Substantia nigra (tissue), 51 donors: ENCODE measurements at places on chromosomes 12 and 14.

DNA sequence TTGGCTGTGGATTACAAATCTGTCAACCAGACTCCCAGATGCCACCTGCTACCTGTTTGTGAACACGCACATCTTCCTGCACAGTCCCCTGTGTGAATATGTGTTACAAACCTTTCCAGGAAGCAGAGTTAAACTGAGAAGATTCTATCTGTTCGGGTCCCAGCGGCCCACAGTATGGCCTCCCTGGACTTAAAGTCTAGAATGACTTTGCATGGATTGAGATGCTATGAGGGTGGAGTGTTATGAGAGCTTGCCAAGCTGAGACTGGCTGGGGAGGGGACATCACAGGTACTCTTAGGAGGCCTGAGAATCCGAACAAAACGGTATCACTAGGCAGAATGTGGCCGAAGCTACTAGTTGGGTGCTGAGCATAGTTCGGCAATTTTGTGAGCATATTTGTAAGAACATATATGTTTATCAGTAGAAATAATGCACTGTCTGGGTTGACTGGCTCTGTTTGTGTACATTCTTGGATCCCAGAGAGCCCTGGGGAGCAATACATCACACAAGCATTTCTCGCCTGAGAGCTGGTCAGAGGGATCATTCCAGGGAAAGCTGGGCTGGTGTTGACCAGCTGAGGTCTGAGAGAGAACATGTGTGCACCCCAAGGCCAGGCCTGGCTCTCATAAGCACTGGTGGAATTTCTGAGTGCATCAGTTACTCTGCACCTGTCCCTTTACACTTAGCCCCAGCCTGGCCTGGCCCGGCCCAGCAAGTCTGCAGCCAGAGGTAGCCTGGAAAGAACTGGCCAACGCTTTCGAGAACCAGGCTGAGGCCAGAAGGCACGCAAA lies 29.8 kb upstream of the LTBP2 start:
- no peak for DNase-seq

- no peak for DNase-seq
Measured at GRCh38 chr12:20549108-20549719, 145.9 kb upstream of the SLCO1C1 start.

DNA sequence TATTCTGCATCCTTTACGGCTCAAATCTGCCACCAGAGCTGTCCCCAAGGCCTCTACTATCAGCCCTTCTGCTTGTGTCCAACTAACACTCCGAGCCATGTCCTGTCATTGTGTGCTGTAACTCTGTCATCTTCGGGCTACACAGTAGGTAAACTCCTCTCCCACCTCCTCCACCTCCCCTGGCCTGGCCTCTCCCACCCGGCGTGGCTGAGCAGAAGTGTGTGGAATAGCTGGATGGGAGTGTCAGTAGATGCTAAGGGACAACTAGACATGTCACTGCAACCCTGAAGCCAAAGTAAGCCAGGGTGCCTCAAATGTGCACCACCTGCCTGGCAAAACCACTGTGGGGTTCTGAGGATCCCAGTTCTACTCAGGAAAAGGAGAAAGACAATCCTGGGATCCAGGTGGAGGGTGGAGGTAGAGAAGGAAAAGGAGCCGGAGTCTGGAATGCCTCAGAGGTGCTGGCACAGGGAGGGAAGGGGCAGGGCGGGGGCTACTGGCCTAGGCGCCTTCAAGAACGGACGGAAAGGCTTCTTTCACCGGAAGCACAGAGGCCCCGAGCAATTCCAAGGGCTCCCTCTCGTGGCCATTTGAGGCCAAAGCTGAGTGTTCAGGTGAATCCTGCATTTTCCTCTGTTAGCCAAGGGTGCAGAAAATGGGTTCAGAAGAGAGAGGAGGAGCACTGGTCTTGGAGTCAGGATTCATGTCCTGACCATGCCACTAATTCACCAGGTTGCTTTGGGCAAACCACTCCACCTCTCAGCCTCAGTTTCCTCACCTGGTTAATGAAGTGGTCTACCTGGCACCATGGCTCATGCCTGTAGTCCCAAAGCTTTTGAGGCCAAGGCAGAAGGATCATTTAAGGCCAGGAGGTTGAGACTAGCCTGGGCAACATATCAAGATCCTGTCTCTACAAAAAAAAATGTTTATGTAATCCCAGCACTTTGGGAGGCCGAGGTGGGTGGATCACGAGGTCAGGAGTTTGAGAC lies 20.5 kb upstream of the FAM181A start:
- peak; percentile 16 for DNase-seq

DNA sequence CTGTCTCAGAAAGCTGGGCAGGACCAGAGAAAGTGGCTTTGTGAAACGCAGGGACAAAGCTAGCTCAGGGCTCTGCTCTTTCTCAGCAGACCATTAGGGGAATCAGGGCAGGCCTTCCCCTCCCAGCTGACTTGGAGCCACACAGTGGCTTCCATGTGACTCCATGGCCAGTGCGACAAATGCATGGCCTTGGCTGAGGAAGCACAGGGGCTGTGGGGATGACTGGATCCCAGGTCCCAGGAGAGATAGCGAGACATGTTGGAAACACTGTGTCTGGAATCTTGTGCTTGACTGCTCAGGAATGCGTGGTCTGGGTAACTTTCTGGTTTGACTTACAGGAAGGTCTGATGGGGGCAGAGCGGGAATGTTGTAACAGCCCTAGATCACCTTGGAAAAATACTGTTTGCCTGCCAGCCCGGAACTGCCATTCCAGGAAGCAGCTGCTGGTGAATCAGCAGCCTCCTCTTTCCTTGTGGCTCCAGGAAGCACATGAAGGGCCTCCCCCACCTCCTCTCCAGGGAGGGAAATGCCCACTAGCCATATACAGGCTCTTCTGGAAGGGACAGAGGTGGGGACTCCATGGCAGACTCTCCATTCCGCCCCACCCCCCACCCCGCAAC lies 133.5 kb upstream of the HIF1A start:
- no peak for DNase-seq

- no peak for DNase-seq
Measured at GRCh38 chr14:102882226-102882906, 40.1 kb upstream of the AMN start.

DNA sequence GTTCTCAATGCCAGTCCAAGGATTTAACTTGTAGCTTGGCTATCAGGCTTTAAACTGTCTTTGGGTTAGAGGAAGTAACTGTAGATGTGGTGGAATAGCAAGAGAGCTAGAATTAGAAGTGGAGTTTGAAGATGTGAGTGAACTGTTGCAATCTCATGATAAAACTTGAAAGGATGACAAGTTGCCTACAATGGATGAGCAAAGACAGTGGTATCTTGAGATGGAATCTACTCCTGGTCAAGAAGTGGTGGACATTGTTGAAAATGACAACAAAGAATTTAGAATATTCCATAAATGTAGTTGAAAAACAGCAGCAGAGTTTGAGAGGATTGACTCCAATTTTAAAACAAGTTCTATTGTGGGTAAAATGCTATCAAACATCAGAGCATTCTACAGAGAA lies 199.0 kb downstream of the DUSP6 start:
- no peak for DNase-seq

GRCh38 chr14:96088481-96088880 lies 49.3 kb downstream of the C14orf132 start:
- no peak for DNase-seq

DNA sequence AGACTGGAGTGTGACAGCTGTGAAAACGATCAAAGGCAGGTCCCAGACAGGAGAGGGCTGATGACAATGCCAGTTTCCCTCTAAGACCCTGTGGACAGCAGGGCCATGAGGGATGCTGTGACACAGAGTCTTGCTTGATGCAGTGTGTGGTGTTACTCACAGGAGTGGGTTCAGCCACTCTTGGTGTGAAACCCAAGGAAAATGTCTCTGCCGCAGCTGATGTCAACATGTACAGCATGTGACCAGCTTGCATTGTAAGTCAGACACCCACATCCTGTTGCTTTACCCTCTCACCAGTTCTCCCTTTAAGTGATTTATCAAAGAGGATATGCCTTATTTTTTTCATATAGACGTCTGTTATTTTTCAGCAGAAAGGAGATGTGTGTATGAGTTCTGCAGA lies 268.6 kb downstream of the BTG1 start:
- DNase-seq = peak; percentile 5

GRCh38 chr12:130601327-130601726 lies 114.8 kb downstream of the RIMBP2 start:
- no peak for DNase-seq

GRCh38 chr12:6226002-6226678 lies 25.9 kb downstream of the CD9 start:
- DNase-seq = no peak

- DNase-seq = no peak
Measured at GRCh38 chr12:58301038-58301729, 359.8 kb downstream of the ATP23 start.

DNA sequence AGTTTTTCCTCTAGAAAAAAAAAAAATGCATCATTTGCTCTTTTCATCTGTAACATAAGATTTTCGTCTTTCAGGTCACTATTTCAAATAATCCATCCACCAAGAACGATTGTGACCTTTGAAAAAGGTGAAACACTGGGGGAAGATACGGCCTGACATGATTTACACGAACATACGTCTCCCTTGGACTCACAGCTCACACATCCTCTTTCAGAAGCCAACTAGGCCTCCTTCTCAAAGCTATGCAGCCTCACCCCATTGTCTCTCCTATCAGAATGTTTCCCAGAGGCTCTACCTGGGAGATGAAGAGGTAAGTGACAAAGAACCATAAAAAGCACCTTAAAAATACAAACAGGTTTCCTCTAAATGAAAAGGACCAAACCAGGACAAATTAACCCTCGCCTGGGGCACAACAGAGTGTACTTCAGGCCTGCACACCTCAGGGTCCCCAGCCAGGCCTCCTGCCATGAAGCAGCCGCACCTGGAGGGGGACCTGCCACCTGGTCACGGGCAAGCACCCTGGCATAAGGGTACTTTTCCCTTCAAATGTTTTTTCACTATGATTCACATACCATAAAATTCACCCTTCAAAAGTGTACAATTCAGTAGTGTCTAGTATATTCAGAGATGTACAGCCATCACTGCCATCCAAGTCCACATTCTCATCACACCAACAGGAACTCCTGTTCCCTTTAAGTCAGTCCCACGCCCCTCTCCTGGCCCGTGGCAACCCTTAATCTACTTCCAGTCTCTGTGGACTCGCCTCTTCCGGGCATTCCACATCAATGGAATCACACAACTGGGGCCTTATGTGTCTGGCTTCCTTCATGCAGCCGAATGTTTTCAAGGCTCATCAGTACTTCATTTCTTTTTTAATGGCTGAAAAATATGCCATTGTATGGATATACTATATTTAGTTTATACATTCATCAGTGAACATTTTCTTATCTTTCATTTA lies 5.4 kb downstream of the SLC15A4 start:
- DNase-seq = no peak

GRCh38 chr12:72543777-72544467 lies 271.8 kb downstream of the TRHDE start:
- no peak for DNase-seq

DNA sequence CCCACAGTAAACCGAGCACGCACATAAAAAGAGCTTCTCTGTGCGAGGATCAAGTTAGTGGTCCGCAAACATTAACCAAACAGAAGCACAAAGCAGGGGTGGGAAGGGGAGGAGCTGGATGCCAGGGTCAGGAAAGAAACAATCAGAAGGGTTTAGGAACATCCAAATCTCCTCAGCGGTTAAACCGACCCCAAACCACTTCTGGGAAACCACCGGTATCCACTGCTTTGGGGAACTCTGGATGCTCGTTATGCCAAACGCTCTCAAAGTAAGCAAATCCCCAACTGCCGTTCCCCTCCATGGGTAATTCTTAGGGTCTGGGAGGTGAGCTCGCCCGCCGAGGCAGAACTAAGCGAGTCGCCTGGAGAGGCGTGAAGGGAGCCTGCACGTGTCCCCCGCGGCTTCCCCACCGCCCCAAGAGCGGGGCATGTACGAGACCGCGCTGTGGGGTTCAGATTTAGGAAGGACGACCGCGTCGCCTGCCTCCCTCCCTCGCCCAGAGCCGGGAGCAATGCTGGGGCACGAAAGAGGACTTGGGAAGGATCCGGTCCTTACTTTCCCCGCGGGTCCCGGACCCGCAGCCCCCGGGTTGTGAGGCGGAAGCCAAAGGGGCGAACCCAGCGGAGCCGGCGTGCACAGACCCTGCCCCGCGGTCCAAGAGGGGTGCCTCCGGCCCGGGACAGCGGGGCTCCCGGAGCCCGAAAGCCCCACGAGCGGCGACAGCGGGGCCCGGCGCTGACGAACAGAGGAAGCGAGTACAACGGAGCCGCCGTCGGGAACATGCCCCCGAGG lies 711 bp downstream of the SBNO1 start:
- DNase-seq = peak; percentile 25

- DNase-seq = no peak
Measured at GRCh38 chr14:59283361-59283760, 94.9 kb downstream of the DAAM1 start.

GRCh38 chr14:73780896-73781295 lies 66.7 kb upstream of the PNMA1 start:
- DNase-seq = no peak

GRCh38 chr12:102462795-102463465 lies 17.4 kb downstream of the IGF1 start:
- DNase-seq = no peak

- no peak for DNase-seq
Measured at GRCh38 chr14:52551696-52552062, 626 bp downstream of the TXNDC16 start.

DNA sequence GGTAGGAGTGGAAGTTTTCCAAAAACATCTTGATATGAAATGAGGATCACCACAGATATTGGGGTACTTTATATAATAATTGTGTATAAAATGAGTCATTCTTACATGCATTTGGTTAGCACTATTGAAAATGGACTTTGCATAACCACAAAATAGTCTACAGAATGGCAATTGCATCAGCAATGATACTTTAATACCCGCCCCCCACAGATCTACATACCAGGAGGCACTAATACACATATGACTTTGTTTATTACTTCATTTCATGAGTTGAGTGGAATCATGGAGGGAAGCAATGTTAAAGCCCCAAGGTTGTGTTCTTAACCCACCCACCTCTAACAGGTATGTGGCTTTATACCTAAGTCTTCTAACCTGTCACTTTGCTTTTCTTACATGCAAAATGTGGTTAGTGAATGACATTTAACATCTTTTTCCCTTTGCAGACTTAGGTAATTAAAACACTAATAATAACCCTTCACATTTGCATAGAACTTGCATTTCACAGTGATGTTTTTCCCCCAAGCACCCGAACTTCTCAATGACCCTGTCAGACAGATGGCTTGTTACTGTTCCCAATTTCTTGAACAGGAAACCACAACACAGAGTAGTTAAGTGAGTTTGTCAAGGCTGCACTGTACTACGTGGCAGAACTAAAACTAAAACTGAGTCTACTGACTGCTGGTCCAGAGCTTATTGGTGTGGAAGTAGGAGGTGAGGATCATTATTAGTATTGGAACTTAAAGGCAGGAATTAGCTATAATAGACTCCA lies 101.9 kb downstream of the NPAS3 start:
- DNase-seq = no peak

GRCh38 chr14:35534208-35534872 lies 376 bp downstream of the INSM2 start:
- DNase-seq = no peak

- DNase-seq = no peak
Measured at GRCh38 chr12:131242741-131243496, 289.2 kb downstream of the ADGRD1 start.

DNA sequence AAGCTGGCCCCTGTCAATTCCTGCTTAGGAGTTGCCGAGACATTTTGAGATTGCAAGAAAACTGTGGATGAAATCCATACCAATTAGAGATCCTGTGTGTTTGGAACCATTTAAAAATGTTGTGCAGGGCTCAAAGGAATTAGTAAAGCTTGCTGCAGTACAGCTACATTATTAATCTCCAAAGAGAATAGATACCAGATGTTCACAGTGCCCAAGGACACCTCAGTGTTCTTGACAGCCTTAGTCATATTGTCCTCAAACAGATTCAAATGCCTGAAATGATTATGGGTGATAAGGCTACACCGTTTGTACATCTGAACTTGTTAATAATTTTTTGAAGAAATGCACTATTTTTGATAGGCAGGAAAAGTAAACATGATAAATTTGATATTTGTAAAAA lies 164.6 kb downstream of the MSRB3 start:
- DNase-seq = no peak
